ENCODE measurements at places on chromosomes 2 and 18. TPM values are rescaled to one million over a fixed set of nuclear protein-coding genes. Genes with fewer than 3 reads are reported as not detected.

The FSHR gene
- total RNA-seq = not detected

The LOXHD1 gene
- total RNA-seq = 0.07 TPM

The AFF3 gene
- 11.5 TPM for total RNA-seq

The EGR4 gene
- total RNA-seq = not detected

The AOX1 gene
- 1.4 TPM for total RNA-seq

The REG3G gene
- not detected for total RNA-seq

The TTL gene
- 11.9 TPM for total RNA-seq

The CLEC4F gene
- not detected for total RNA-seq

The HOXD12 gene
- not detected for total RNA-seq

The GREB1 gene
- total RNA-seq = 1.2 TPM

The SRBD1 gene
- total RNA-seq = 20.7 TPM

The CCT4 gene
- 95.0 TPM for total RNA-seq

The SCYGR4 gene
- not detected for total RNA-seq

The COL6A3 gene
- total RNA-seq = 1.5 TPM

The ALLC gene
- total RNA-seq = not detected

The CD8B2 gene
- total RNA-seq = 3.2 TPM

The MATN3 gene
- total RNA-seq = not detected

The ANKRD30BL gene
- total RNA-seq = not detected

The IL1R2 gene
- total RNA-seq = 0.25 TPM

The PJVK gene
- 5.2 TPM for total RNA-seq

The PRKD3 gene
- total RNA-seq = 37.8 TPM

The THSD7B gene
- not detected for total RNA-seq

The VSNL1 gene
- 0.22 TPM for total RNA-seq

The C2orf81 gene
- 7.5 TPM for total RNA-seq

The REG3A gene
- not detected for total RNA-seq

The FOXI3 gene
- total RNA-seq = not detected

The CRACDL gene
- total RNA-seq = 1.7 TPM

The CCDC85A gene
- total RNA-seq = not detected

The WNT6 gene
- 0.13 TPM for total RNA-seq

The SERPINB13 gene
- not detected for total RNA-seq

The LONRF2 gene
- total RNA-seq = 0.19 TPM

The CACNB4 gene
- 0.84 TPM for total RNA-seq

The DYNAP gene
- total RNA-seq = not detected

The UNC80 gene
- total RNA-seq = not detected

The MDH1B gene
- total RNA-seq = 0.35 TPM

The VIL1 gene
- total RNA-seq = 0.23 TPM

The TXNDC2 gene
- total RNA-seq = not detected

The PRSS56 gene
- not detected for total RNA-seq

The RAB17 gene
- not detected for total RNA-seq

The SLC9A4 gene
- total RNA-seq = 0.09 TPM

The TBC1D8 gene
- 2.1 TPM for total RNA-seq

The MBP gene
- total RNA-seq = 152 TPM

Measured in T-cell (primary cell).